Caki2 (cell line): ENCODE measurements at places on chromosomes 12 and 14.

DNA sequence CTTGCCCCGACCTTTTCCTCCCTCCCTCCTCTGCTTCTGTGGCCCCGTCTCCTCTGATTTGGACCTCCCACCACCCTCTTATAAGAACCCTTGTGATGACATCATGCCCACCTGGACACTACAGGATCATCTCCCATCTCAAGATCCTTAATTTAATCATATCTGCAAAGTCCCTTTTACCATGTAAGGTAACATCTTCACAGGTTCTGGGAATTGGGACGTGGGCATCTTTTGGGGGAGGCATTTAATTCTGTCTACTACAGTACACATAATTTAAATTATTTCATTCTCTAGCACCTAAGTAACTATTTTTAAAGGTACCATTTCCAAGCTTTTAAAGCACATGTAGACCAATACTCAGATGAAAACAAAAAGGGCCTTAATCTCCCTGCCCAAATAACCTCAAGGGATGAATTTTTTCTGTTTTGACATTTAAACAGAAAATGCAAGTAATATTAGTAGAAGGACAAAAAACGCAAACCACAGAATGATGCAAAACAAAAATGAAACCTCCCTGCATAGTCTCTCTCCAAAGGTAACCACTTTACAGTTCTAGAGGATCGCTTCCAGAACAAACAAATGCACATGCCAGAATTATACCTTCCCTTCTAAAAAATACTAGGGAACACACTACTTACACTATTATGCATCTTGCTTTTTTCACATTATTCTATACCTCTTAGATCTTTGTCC is 222.1 kb downstream of the AACS start:
- no peak for DNase-seq

DNA sequence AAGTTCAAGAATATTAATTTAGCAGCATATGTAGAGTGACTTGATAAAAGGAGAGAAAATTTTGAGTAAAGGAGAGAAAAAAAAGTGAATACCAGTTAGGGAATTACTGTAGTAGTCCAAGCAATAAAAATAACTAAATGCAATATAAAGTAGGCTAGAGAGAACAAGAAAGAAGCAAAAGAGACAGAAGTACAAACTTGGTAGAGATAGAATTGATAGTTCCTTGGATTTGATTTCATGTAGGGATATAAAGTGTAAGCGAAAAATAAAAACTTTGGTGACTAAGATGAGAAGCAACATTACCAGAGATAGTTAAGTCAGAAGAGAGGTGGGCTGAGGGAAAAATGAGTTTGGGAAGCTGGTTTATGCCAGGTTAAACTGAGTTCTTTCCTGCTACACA is 252.4 kb downstream of the SEC23A start:
- DNase-seq = no peak

GRCh38 chr12:25249931-25250738 is 594 bp downstream of the KRAS start:
- peak; percentile 40 for DNase-seq

DNA sequence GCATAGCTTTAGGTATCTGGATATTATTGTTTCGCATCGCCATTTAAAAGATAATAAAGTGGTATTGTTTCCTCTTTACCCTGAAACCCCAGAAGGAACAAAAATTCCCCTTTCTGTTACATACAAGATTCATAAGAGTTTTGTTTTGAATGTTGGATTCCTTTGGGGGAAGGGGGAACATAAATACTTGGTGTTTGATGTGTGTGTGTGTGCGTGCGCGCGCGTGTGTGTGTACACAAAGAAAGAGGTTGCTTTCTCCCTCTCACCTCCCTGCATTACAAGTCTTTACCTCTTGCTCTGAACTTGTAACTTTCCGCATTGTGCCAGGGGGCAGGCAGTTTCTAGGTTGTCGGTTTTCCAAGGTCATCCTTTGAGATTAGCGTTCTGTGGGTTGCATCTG is 76.4 kb downstream of the GPATCH2L start:
- no peak for DNase-seq

DNA sequence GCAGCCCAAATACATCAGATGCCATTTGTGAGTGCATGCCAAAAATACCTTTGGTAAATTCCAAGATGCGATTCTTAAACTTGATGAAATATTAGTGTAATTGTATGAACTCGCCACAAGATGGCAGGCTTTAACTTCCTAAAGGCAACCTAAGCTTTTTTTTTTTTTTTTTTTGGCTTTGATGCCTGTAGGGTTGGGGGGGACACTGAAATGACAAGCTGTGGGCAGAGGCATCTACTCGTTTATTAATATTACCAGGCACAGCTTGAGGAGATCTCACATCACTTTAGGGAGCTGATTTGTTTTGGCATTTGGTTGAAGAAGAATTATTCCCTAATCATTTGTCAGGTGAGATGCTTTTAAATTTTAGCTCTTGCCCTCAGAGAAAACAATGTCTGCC is 126.7 kb upstream of the CCDC196 start:
- DNase-seq = peak; percentile 11

DNA sequence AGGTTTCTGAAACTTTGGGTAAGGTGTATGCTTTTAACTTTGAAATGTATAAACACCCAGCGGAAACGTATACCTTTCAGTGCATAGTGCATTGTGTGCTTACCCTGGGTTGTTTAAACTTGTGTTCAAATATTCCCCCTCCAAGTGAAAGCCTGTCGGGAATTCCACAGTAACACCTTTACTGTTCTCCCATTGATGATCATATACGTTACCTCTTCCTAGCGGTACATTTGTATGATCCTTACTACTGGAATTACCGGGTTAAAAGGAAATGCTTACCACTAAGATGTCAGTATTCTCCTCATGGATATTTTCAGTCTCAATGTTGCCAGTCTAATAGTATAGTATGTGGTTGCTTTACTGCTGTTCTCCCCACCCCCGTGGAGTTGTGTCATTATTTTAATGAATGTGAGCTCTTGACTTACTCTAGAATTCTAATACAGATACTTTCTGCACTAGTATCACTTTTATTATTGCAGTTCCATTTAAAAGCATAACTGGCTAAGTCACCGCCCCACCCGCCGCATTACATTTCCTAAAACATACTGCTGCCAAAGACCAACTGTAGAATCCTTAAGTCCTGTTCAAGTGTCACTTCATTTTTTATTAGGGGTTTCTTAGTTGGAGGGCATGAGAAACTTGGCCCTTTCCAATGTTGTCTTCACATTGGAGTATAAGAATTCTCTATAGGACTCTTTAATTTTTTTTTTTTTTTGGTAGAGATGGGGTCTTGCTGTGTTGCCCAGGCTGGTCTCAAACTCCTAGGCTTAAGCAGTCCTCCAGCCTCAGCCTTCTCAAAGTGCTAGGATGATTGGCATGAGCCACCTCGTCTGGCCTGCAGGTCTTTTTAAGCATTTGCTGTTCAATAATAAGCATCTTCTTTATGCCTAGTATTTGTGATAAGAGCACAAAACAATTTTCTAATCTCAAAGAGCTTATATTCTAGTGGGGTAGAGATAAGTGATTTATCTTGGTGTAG is 24.9 kb downstream of the NUDT4 start:
- no peak for DNase-seq

GRCh38 chr14:47223656-47224055 is 451.7 kb downstream of the MDGA2 start:
- no peak for DNase-seq

GRCh38 chr12:53187145-53187899 is 6.6 kb upstream of the CSAD start:
- no peak for DNase-seq

DNA sequence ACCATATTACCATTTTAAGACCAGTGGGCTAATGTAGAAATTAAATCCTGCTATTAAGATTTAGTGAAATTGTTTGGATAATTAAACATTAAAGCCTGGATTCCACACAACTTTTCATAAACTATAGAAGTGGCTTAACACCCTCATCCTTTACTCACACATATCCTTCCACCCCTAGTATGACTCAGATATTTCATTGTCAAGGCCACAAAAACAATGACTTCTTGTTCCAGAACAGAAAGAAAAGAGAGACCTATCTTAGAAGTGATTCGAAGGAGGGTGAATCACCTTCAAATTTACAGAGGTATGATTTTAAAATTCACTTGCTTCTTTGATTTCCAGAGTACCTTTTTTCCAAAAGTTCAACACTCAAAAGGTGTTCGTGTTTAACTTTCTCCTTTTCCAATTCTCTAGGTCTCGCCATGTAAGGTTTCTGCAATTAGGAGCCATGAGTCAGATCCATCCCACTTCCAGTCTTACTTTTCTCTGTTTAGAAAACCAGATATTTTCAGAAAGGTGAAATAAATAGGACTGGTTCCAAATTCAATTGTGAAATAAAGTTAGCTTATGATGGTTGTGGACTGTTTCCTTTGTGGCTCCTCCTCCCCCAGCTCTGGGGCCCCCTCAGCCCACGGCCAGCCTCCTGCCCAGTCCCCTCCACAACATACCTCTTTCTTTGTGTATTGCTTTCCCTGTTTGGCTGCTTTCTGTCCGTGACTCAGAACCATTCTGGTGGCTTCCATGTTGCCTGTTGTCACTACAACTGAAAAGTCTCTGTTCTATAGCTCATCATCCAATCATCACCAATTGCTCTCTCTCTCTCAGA is 24.6 kb upstream of the MGP start:
- DNase-seq = no peak

- DNase-seq = no peak
Observed at GRCh38 chr12:123011701-123012100, 31.2 kb downstream of the ARL6IP4 start.

- no peak for DNase-seq
Observed at GRCh38 chr14:103684871-103685270, 30.4 kb downstream of the XRCC3 start.

GRCh38 chr12:118853634-118854033 is 127.7 kb upstream of the SRRM4 start:
- no peak for DNase-seq

DNA sequence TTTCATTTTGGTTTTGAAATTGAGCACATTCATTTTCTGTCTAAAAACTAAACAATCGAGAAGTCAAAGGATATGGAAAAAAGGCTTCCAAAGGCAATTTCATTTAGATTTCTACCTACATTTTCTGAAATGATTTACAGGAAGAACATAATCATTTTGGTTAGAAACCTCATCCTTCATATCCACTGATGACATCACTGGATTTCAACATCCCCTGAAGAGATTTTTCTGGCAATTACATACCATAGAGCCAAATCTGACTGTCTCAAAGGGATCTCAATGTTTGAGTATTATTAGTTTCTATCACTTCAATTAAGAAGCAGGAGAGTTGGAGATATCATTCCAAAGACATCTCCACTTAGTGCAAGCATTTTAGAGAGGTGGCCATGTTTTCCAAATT is 137.8 kb downstream of the TTC7B start:
- no peak for DNase-seq

GRCh38 chr12:105347499-105347898 is 17.0 kb downstream of the C12orf75 start:
- DNase-seq = no peak

- no peak for DNase-seq
Observed at GRCh38 chr12:41819948-41820347, 324.7 kb downstream of the GXYLT1 start.

GRCh38 chr12:93894391-93895088 is 217.4 kb downstream of the CRADD start:
- no peak for DNase-seq

- no peak for DNase-seq
Observed at GRCh38 chr12:49887091-49887490, 16.6 kb downstream of the FAIM2 start.

- no peak for DNase-seq
Observed at GRCh38 chr14:66601932-66602578, 94.1 kb downstream of the GPHN start.

- peak; percentile 26 for DNase-seq
Observed at GRCh38 chr14:95662376-95663186, 23.6 kb upstream of the TCL1B start.

DNA sequence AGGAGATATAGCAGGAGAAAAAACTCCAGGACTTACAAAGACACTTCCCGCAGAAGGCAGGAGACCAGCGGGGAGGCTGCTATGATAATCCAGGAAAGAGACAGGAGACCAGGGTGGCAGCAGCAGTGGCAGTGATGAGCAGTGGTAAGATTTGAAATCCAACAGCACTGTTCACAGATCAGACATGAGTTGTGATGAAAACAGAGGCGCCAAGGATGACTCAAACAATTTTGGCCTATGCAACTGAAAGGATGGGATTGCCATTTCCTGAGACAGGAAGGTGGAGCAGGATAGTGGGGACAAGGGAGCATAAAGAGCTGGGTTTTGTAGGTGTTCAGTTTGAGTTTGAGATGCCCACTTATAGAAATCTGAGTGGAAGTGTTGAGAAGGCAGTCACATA is 108.6 kb upstream of the DYRK2 start:
- DNase-seq = no peak

GRCh38 chr14:101596742-101597141 is 35.4 kb downstream of the DIO3 start:
- no peak for DNase-seq
